ENCODE measurements at places on chromosomes 2 and 18.

- no peak for DNase-seq
These were observed 49.5 kb upstream of the DTNA start for GRCh38 chr18:34660572-34660971.

DNA sequence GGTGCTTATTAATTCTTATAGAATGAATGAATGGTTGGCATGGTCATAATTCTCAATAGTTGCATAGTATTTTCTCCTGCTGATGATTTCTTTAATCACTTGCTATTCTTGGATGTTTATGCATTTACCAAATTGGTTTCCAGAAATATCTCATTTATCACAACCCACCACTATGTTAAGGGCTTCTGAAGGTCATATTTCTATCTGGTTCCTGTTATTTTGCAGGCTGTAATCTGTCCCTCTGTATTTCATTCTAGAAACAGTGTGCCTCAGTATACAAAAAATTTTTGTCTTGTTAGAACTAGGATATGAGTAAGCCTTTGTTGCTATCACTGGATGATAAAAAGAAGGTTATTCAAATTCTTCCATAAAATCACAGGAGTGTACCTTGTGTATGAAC lies 6.1 kb upstream of the ATP8B1 start:
- no peak for DNase-seq

- DNase-seq = no peak
These were observed 390.9 kb upstream of the VWC2L start for GRCh38 chr2:214019973-214020345.

- DNase-seq = no peak
These were observed 1330.6 kb downstream of the DSC3 start for GRCh38 chr18:29711932-29712331.

- no peak for DNase-seq
These were observed 79.6 kb upstream of the MGAT4A start for GRCh38 chr2:98810588-98810928.

DNA sequence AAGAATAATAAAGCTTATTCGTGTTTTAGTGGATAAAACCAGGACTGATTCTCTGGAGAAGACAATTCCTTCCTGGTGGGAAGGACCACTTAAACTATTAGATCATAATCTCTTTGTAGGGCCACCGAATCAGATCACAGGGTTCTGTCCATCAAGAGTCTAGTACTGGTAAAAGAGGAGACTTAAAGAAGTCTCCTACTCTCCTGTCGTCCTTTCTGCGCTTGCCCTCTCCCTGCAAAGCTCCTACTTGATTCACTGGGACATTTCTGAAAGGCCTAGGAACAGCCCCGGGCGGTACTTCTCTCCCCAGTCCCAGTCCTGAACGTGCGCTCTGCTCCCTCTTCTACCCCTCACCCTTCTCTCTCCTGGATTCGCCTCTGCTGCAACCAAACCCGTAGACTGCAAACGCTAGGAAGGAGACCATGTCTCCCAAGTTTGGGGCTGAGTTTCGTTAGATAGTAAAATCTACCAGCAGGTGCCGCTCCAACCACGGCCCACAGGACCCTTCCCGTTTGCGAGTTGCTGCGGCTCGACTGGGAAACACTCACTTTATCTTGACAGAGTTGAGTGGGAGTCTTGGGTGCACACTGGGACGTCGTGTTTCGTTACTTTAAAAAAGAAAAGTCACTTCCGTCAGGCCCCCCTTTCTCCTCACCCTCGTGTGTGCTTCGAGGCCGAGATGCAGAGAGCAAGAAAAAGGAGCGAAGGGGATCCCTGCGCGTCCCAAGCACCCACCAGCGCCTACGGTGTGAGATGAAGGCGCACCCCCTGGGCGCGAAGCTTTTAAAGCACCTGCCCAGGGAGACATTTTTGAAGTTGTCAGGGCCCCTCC lies 923 bp downstream of the FIGLA start:
- DNase-seq = no peak

- DNase-seq = no peak
These were observed 10.5 kb upstream of the GALM start for GRCh38 chr2:38655441-38655840.

- no peak for DNase-seq
These were observed 4.8 kb upstream of the STAT4 start for GRCh38 chr2:191155608-191156071.

GRCh38 chr2:240998706-240998994 lies 232 bp downstream of the SNED1 start:
- DNase-seq = no peak

GRCh38 chr2:15829985-15830384 lies 110.4 kb upstream of the MYCN start:
- DNase-seq = no peak

DNA sequence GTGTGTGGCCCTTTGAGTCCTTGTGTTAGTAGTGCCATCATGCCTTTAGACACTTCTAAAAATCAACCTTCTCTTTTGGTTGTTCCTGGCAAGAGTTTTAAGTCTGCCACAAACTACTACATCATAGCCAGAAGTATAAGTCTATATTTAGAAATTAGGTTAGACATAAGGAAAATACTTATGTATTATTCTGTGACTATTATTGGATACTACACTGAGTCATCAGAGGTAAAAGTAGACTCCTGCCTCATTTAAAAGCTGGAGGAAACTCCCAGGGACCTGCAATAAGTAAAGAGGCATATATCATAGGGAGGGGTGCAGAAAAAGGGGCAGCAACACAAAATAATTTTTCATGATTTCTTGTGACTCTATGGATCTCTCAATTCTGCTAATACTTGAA lies 99.4 kb upstream of the OSR1 start:
- no peak for DNase-seq

DNA sequence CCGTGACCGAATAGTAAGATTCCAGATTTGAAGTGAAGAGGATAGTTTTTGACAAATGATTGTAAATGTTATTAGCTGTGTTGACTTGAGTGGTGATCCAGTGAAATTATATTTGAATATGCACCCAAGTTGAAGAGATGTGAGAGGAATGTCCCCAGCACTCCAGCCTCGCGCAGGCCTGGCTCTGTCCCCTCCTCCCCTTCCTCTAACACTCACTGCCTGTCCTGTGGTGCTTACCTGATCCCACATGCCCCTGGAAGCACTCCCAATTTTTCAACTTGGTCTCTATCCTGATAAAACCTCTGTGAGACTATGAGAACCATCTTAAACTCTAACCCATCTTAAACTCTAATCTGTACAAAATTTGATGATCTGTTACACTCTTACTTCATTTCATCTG lies 154.7 kb upstream of the LRP1B start:
- no peak for DNase-seq

DNA sequence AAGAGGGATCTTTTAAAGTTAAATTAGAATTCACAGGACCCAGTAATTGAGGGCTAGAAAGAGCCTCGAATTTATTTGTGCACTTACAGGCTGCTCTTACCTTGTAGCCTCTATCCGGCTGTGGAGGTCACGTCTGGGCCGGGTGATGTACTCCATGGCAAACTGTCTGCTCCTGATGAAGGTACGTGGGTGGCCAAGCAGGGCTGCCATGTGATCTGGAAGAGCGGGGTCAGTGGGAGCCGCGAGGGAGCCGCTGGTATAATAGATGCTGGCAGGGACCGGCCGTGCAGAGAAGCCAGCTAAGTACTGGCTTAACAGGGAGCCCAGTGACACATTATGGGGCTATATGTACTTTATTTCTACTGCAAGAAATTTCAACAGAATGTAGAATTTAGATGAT lies 59.2 kb downstream of the ADI1 start:
- DNase-seq = no peak

- DNase-seq = no peak
These were observed 37.3 kb upstream of the TANK start for GRCh38 chr2:161122772-161123530.

GRCh38 chr2:110215566-110216158 lies 3.3 kb upstream of the MTLN start:
- no peak for DNase-seq

DNA sequence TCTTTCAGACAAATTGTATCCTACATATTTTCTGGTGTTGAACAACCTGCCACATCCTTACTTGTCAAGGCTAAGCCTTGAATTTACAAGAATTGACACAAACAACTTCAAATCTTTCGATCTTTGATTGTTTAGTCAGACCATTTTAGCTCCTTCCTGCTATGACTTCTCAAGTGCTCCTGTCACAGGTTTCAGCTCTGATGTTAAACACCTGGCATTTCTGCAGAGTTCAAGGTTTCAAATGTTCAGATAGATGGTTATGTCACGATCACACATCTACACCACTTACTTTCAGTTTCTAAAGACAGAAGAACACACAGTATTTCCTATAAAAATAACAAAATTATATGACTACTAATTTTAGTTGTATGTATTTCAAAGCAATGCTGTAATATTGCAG lies 84.0 kb downstream of the RND3 start:
- DNase-seq = no peak

GRCh38 chr2:127051116-127052056 lies 55.6 kb downstream of the BIN1 start:
- no peak for DNase-seq

DNA sequence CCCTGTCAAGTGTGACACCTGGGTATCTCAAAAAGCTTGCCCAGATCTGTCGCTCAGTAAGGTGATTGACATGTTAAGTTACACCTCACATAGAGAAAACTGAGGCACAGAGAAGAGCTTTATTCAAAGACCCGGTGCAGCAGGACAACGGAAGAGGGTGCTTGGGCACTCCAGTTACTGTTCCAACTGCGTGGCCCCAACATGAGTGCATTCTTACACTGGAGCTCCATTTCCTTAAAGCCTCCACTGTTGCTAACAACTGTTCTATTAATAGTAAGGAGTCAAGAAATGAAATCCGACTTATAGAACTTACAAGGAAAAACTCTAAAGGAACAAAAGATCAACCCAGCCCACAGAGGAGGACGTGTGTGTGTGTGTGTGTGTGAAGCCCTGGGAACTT lies 54.8 kb upstream of the REV1 start:
- no peak for DNase-seq

GRCh38 chr18:34083910-34084535 lies 140.7 kb downstream of the NOL4 start:
- no peak for DNase-seq

DNA sequence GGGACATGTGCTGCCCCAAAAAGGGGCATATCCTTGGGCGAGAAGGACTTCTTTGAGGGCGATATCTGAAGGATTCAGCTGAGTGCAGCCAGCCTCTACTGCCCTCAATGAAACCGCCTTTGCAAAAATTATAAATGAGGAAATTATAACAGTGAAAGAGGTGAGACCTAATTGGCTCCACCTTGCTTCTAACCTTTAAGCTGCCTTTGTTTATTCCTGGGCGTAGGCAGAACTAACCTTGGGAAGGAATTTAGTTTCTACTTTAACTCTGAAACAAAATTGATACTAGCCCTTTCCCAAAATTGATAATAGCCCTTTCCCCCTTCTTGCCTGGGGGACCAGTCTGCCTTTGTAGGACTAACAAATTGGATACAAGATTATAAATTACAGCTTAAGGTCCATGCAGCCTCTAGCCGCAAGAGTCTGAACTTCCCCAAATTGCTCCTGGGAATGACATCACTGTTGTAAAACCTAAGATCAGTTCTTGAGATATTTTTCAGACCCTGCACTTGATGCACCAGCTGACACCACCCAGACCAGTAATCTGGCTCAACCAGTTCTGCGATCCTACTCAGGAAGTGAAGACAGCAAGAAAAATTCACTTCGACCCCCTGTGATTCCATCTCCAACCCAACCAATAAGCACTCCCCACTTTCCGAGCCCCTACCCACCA lies 36.0 kb upstream of the ASAP2 start:
- no peak for DNase-seq

DNA sequence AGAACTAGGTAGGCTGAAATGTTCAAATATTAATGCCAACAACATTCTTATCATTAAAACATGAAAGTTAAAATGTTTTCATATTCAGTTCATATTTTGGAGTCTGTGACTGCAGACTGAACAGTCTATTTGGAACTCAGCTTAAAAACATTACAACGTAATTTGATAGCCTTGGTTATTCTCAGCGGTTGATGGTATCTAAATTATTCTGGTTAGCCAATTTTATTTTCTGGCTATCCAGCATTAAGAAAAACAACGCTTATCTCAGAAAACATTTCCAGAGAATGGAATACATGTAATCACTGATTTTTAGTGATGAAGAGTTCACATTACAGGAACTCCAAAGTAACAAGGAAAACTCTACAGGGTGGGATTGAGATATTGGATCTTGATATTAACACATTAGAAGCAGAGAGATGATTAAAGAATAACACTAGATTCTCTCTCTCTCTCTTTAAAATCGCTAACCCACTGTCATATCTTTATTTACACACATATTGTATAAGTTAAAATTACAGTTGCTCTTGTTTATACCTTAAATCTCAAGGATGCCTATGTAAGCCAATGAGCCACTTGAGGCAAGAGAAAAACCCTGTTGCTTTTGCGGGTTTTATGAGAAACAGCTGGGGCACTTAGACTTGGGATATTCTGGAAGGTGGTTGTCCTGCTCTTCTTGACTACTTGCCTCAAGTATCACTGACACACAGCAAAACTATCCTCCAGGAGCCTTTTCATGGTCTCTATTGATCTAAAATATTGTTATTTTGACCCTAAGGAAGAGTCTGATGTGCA lies 84.9 kb downstream of the ICOS start:
- DNase-seq = no peak

- DNase-seq = no peak
These were observed 72.6 kb downstream of the EVA1A start for GRCh38 chr2:75488157-75488556.

- no peak for DNase-seq
These were observed 384.3 kb upstream of the SYT4 start for GRCh38 chr18:43661570-43661969.

DNA sequence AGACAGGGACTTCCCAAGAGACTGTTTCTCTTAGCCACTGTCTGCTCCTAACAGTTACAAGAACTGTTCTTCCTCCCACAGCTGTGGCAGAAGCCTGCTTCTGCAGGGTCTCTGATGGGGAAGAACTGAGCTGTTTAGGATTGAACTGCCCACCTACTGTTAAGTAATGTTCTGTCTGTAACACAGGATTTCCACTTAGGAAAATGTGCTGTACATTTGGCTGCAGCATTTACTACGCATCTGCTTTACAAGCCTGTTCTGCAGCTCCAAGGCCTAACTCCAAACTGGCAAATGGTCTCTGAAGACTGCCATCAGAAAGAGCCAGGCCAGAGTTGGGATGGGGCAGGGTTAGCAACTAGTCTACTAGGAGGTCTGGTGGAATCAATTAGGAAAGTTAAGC lies 87.8 kb upstream of the UPP2 start:
- DNase-seq = no peak

DNA sequence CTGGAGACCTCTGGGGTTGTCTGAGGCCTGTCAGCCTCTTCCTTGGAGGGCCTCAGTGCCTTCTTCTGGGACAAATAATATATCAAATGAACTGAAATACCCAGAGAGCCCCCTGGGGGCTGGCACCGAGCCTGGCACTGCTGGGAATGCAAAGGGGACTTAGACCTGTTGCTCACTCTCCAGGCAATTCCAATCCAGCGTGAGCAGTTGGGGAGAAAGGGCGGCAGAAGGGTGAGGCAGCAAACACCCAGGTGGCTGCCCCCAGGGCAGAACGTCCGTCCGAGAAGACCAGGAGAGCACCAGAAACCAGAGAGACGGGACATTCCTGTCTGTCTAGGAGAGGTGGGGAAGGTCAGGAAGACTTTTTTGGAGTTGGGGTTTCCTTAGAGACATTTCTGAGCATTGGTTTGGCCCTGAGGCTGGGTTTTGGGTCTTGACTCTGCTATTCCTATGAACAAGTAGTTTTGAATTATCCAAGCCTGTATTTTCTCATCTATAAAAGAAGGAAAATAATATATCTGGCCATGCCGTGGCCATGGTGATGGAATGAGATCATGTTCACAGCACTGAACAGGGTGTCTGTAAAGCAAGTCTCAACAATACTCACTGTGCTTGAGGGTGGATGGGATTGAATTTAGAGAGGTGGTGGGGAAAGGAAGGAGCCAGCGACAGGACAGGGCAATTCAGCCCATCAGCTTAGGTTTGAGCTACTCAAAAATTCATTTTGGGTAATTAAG lies 44.3 kb upstream of the ZBTB7C start:
- DNase-seq = no peak

- no peak for DNase-seq
These were observed 64.7 kb downstream of the RAPH1 start for GRCh38 chr2:203470371-203470770.
